Kidney (tissue), 22 donors: ENCODE measurements at places on chromosomes 2 and 18.

GRCh38 chr18:79819968-79820351 lies 22.2 kb downstream of the KCNG2 start:
- no peak overlapping the region for H3K4me3 ChIP-seq
- H3K36me3 ChIP-seq, result no peaks in the 10 kb centered on the region
- no peaks in the 10 kb centered on the region for H3K27me3 ChIP-seq
- DNase-seq, result no peak

- DNase-seq, result no peak
- H3K36me3 ChIP-seq, result no peaks in the 10 kb centered on the region
- no peak overlapping the region for H3K27ac ChIP-seq
- no peak overlapping the region for H3K4me3 ChIP-seq
Observed at GRCh38 chr18:49467599-49467998, 7.2 kb upstream of the DYM start.

- H3K4me1 ChIP-seq, result peaks cover 7% of the 10 kb centered on the region
- no peaks in the 10 kb centered on the region for H3K36me3 ChIP-seq
- no peak overlapping the region for H3K4me3 ChIP-seq
Observed at GRCh38 chr2:176063958-176064357, 19.8 kb downstream of the EVX2 start.

DNA sequence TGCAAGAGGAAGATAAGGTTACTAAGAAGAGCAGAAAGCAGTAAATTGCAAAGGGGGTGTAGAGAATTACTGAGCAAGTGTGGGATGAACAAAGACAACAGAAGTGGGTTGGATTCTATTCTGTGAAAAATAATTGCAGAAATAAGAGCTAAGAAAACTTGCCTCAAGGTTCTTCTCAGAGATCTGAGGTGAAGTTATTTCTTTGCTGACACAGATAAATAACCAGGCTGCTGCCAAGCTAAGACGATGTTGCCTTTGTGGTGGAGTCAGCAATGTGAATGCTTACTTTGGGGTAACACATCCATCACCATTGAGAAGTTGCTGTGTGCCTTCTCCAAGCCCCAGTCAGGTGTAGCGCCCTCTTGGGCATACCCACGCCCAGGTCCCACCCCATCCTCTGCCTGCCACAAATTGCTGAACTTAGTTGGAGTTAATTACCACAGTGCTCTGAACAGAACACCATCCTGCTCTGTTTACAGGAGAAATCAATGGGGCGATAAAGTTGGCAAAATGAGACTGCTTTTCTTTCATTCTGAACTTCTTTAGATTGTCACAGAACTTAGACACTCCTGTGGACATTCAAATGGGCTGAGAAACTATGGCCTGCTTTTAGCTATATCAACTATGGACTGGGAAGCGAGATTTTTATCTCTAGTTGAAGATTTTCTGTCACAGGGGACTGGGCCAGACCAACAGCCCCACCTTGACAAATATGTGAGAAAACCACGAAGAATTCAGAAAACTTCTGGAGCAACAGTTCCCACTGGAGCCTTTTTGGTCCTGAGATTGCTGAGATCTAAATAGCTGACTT lies 283.6 kb downstream of the TMX3 start:
- H3K4me3 ChIP-seq, result no peak overlapping the region
- no peak overlapping the region for H3K27ac ChIP-seq
- H3K4me1 ChIP-seq, result no peaks in the 10 kb centered on the region

DNA sequence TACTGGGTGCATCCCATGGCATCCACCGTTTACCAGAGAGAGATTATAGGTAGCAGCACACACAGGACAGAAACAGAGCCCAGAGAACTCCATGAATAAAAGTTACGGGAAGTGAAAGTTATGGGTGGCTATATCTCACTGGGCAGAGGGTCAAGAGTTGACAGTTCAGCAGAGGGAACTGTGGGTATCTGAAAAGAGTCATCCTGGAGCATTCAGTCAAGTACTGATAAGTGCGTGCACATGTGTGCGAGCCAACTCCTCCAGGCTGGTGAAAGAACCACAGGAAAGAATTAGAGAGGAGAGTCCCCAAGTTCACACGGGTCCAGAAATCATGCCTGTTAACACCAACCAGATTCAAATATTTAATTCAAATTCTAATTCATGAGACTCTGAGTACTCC lies 1588.2 kb downstream of the LRP1B start:
- no peak for DNase-seq
- H3K4me1 ChIP-seq, result no peaks in the 10 kb centered on the region
- H3K36me3 ChIP-seq, result no peaks in the 10 kb centered on the region
- H3K27me3 ChIP-seq, result no peaks in the 10 kb centered on the region
- no peak overlapping the region for H3K27ac ChIP-seq

GRCh38 chr2:146506851-146507250 lies 1338.0 kb upstream of the ACVR2A start:
- H3K4me3 ChIP-seq, result no peak overlapping the region
- H3K27ac ChIP-seq, result no peak overlapping the region
- peak; percentile 10 for DNase-seq
- H3K27me3 ChIP-seq, result no peaks in the 10 kb centered on the region
- no peaks in the 10 kb centered on the region for H3K36me3 ChIP-seq

- H3K4me3 ChIP-seq, result no peak overlapping the region
- H3K27ac ChIP-seq, result no peak overlapping the region
- no peaks in the 10 kb centered on the region for H3K36me3 ChIP-seq
- no peak for DNase-seq
- no peaks in the 10 kb centered on the region for H3K27me3 ChIP-seq
- no peaks in the 10 kb centered on the region for H3K4me1 ChIP-seq
Observed at GRCh38 chr2:49210191-49210590, 55.9 kb upstream of the FSHR start.

DNA sequence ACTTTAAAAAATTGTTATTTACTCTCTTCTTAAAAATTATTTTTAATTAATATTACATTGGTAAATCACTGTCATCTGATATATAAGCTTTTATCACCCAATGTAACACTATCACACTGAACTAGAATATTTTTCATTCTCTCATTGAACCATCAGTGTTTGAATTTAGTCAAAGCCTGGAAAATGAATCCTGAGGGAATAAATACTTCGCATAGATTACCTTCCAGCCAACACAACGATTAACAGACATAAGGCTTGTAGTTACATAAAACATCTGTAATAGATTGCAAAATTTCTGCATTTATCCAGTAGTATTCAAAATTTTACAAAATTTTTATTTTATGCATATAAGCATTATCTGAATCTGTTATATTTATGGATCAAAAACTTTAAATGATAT lies 314.9 kb downstream of the ERBB4 start:
- no peaks in the 10 kb centered on the region for H3K4me1 ChIP-seq
- no peak overlapping the region for H3K27ac ChIP-seq
- H3K36me3 ChIP-seq, result no peaks in the 10 kb centered on the region
- DNase-seq, result no peak
- no peak overlapping the region for H3K4me3 ChIP-seq

DNA sequence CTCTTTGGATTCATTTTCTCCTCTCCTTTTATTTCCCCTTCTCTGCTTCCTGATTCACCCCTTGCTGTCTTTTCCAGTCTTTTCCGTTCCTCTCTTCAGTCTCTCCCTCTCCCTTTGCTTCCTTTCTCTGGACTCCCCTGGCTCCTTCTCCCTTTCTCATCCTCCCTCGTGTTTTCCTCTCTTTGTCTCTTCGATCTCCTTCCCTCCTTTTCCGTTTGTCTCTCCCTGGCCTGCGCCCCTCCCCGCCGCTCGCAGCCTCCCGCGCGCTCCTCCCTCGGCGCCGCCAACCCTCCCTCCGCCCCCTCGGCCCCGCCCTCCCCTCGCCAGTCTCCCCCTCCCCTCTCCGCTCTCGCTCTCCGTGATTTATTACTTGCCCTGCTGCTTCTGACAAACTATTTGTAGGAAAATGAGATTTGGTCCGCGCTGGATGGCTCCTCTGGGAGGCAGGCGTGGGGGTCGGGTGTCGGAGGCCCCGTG lies 46.0 kb upstream of the PAX8 start:
- no peak overlapping the region for H3K27ac ChIP-seq
- no peaks in the 10 kb centered on the region for H3K27me3 ChIP-seq
- H3K36me3 ChIP-seq, result no peaks in the 10 kb centered on the region
- peak; percentile 92 for DNase-seq
- H3K4me3 ChIP-seq, result peak overlapping the region; percentile 44

DNA sequence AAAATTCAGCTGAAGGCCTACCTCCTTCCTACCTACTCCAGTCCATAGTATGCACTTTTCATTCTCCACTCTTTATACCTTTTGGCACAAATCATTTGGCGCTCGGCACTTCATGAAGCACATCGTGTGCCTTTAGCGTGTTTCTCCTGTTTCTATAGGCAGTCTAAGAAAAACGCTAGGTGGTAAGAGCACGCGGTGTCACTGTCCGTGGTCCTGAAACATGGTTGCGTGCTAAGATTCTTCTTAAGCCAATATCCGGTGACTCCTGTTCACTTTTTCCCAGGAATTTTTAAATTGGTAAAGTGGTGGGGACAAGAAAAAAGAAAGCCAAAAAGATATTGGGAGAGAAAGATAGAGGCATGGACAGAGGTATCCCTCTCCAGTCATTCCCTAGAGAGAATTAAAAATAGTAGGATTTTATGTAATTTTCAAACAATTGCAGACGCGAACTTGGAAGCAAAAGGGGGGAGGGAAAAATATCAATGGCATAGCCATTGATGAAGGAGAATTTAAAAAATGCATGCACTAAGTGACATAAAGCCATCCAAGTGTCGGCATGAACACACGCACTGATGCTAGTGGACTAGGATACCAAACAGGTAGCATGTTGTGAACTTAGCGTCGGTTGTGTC lies 1.4 kb upstream of the CTNNA2 start:
- H3K4me3 ChIP-seq, result no peak overlapping the region
- H3K27me3 ChIP-seq, result peaks cover 2% of the 10 kb centered on the region
- H3K27ac ChIP-seq, result no peak overlapping the region
- H3K4me1 ChIP-seq, result no peaks in the 10 kb centered on the region
- H3K36me3 ChIP-seq, result no peaks in the 10 kb centered on the region

- H3K36me3 ChIP-seq, result no peaks in the 10 kb centered on the region
- no peak overlapping the region for H3K4me3 ChIP-seq
- no peak overlapping the region for H3K27ac ChIP-seq
- H3K27me3 ChIP-seq, result no peaks in the 10 kb centered on the region
- H3K4me1 ChIP-seq, result no peaks in the 10 kb centered on the region
Observed at GRCh38 chr2:113342650-113343049, 63.9 kb upstream of the PAX8 start.

DNA sequence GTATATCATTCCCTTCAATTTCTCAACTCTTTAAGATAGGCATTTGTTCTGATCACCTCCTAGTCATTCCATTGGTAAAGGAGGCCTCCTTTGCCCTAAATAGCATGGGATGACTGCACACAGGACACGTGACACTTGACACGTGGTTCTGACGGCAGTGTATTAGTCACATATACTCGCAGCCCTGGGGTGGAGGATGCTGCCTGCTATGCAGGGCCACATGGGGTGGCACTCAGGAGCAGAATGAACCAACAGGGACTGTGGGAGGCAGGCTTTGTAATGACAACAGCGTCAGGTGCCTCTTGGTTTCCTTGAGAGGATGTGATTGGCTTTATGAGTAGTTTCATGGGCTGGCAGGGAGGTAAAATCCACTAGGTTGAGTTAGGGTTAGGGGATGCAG lies 9.3 kb upstream of the KCNS3 start:
- H3K36me3 ChIP-seq, result no peaks in the 10 kb centered on the region
- H3K4me1 ChIP-seq, result no peaks in the 10 kb centered on the region
- H3K4me3 ChIP-seq, result no peak overlapping the region
- no peak overlapping the region for H3K27ac ChIP-seq
- no peak for DNase-seq

DNA sequence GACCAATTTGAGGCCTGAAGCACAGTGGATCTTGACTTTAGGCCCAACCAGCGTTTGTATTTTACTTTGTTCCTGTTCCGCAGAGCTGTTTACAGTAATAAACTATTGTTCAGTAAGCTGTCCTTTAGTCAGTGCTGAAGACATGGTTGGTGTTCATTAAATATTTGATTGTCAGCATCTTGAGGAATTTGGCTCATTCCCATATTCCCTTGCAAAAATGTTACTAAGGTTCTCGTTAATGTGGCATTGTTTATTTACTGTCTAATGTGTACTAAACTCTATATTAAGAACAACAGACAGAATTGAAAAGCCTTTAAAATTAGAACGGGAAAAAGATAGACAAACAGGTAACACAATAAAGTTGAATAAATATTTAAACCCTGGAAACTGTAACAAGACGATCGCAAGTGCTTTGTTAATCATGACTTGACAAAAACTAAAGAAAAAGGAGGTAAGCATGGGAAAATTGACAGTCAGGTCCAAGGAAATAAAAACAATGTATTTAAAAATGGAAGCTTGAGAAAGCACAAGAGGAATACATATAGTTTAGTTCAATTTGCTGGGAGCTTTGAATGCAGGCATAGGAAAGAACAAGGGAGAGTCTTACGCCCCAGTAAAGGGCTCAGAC lies 1060.8 kb upstream of the CRIM1 start:
- H3K36me3 ChIP-seq, result no peaks in the 10 kb centered on the region
- H3K4me3 ChIP-seq, result no peak overlapping the region
- H3K27me3 ChIP-seq, result no peaks in the 10 kb centered on the region

DNA sequence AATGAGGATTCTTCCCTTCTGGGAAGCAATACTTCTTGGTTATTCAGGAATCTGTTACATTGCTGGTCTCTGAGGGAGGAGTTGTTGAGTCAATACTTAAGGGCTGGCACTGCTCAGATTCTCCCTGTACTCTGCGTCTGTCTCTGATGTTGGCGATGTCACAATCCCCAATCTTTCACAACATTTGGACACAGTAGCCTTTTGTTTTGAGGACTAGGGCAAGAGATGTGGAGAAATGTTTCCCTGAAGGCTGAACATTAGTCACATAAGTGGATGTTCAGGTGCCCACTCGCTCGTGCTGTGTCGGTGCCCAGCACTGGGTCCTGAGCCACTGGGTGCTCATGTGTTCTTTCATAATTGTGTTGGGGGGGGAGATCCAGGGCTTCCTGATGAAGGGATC lies 55.0 kb downstream of the MAPK4 start:
- no peaks in the 10 kb centered on the region for H3K36me3 ChIP-seq
- no peaks in the 10 kb centered on the region for H3K4me1 ChIP-seq
- no peak for DNase-seq

DNA sequence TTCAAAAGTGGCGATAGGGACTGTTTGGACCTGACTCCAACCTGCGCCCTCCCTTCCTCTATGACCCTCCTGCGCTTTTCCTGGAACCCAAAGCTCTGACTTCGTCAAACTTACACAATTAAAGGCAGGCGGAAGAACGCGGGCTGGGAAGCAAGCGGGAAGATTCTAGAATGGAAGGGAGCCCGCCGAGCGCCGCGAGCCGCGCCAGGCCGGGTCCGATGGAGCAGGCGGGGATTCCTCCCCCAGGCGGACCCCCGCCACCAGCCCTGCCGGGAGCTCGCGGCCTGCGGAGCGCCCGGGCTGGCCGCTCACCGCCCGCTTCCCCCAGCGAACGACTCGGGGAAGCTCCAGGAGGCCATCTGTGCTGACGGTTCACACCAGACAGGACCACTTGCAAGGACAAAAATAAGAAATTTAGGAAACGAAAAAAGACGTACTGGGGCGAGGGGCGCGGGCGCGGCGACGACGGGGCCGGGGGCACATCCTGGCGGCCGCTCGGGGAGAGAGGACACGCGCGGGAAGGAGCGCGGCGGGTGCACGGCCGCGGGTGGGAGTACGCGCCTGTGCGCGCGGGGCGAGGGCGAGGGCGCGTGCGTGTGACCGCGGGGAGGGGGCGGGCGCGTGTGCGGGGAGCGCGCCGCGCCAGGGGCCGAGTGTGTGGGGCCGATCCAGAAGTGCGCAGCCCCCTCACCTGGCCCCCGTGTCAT lies 1.1 kb upstream of the SALL3 start:
- no peak for DNase-seq
- H3K27me3 ChIP-seq, result peaks cover 55% of the 10 kb centered on the region
- H3K27ac ChIP-seq, result peak overlapping the region; percentile 69
- no peaks in the 10 kb centered on the region for H3K4me1 ChIP-seq
